ENCODE measurements at places on chromosomes 4 and X.

- no peak for DNase-seq
Observed at GRCh38 chrX:150696331-150696730, 3.1 kb downstream of the MTMR1 start.

DNA sequence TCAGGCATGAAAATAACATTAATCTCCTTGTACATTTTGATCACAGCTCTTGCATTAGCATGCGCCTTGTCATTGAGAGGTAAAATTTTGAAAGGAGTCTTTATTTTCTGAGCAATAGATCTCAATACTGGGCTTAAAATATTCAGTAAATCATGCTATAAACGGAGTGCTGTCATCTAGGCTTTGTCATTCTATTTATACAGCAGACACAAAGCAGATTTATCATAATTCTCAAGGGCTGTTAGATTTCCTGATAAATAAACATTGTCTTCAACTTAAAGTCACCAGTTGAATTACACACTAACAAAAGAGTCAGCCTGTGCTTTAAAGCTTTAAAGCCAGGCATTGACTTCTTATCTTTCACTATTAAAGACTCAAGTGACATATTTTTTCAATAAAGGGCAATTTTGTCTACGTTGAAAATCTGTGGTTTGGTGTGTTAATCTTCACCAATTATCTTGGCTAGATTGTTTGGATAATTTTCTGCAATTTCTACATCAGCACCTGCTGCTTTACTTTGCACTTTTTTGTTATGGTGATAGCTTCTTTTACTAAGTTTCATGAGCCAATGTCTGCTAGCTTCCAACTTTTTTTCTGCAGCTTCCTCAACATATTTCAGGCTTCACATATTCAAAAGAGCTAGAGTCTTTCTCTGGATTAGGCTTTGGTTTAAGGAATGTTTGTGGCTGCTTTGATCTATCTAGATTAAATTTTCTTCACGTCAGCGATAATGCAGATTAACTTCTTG is 27.9 kb upstream of the UGT2B4 start:
- peak; percentile 75 for DNase-seq

DNA sequence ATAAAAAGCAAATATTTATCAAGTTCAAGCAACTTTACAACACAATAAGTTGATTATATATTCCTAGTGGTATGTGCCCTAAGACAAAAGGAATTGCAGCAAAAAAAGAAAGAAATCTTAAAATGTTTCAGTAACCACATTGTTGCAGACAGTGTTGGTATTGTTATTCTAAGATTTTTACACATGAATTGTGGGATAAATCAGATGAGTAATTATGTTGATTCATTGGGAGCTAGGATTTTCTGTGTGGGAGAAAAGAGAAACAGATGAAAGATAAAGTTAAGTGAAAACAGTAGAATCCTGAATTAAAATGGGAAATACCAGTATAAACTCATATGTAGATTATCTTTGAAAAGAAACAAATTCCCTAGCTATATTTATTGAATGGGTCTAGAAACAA is 362.4 kb downstream of the PPP3CA start:
- DNase-seq, result no peak

DNA sequence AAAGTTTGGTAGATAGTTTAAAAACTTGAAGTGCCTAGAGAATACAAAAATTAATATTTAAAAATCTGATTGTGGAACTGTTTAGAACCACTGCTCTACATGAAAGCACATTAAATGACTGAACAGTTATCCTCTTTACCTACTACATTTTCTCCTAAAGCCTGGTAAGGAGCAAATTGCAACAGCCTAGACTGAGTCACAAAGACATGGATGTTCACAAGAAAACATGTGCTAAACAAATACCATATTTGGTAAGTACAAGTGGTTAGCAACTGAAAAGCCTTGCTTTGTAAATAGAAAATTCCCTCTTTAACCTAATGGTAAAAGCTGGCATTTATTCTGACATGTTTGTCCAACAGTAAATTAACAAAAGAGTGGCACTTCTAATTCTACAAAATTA is 203.1 kb downstream of the FBXO8 start:
- DNase-seq, result no peak

DNA sequence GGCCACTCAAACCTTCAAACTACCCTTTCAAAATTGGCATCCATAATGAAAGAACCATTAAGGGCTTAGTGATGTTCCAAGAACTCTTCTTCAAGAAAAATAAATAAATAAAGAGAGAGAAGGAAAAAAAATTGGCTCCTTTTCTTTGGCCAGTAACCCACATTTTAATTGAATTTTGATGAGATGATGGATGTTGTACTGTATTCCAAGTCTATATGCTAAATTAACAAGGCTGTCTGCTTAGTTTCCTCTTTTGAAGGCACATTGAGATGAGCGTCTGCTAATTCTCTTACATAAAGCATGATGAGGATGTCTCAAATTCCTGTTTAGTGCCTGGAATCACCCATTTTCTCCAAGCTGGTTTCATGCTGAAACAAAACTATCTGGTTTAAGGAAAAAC is 33.4 kb downstream of the PHOX2B start:
- no peak for DNase-seq

GRCh38 chr4:55318175-55319129 is 27.6 kb upstream of the SRD5A3 start:
- DNase-seq, result no peak

Measured in NCI-H1417 (cell line).